ENCODE measurements at places on chromosomes 1 and 21.

DNA sequence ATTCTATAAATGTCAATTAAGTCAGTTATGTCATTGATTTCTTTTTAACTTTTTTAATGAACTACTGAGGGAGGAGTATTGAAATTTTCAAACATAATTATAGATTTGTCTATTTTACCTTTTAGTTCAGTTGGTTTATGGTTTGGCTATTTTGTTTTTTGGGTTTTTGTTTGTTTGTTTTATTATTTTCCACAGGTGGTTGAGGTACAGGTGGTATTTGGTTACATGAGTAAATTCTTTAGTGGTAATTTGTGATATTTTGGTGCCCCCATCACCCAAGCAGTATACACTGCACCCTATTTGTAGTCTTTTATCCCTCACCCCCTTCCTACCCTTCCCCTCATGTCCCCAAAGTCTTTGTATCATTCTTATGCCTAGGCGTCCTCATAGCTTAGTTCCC is 9.5 kb downstream of the TDRD5 start:
- no peak for DNase-seq

DNA sequence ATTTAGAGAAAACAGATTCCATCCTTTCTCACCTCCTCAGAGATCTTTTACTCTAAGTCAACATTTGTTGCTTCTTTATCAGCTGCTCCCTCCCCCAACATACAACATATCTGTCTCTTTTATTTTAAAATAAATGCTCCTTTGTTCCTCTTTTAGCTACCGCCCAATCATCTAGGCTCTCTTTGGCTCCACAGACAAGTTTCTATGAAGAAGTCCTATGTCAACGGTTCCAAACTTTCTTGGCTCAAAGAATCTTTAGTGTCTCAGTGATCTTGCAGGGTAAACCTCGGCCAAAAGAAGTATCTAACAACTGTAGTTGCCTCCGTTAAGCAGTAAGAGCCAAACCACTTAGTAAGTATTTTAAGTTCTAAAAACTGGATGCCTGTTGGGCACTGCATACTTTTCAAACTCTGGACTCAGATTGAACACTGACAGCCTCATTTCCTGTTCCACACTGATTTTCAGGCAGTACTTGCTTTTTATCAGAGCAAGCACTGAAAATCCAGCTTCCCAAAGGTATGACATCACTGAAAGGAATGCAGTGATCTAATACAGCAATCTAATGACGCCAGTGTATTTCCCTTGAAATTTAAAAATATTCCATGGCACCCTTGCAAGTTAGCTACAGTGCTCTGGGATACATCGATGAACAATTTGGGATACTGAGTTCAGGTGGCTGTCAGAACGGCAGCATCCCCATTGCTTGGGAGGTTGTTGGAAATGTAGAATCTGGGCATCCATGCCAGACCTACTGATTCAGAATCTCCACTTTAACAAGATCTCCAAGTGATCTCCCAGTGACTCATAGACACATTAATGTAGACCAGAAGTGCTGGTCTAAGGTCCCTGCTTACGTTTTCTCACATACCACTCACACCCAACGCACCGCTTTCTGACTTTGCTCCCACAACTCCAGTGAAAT is 26.8 kb downstream of the EGLN1 start:
- no peak for DNase-seq

- DNase-seq = no peak
Measured at GRCh38 chr1:115412733-115413132, 74.7 kb upstream of the NGF start.

- no peak for DNase-seq
Measured at GRCh38 chr1:225762002-225762441, 15.6 kb upstream of the SRP9 start.

DNA sequence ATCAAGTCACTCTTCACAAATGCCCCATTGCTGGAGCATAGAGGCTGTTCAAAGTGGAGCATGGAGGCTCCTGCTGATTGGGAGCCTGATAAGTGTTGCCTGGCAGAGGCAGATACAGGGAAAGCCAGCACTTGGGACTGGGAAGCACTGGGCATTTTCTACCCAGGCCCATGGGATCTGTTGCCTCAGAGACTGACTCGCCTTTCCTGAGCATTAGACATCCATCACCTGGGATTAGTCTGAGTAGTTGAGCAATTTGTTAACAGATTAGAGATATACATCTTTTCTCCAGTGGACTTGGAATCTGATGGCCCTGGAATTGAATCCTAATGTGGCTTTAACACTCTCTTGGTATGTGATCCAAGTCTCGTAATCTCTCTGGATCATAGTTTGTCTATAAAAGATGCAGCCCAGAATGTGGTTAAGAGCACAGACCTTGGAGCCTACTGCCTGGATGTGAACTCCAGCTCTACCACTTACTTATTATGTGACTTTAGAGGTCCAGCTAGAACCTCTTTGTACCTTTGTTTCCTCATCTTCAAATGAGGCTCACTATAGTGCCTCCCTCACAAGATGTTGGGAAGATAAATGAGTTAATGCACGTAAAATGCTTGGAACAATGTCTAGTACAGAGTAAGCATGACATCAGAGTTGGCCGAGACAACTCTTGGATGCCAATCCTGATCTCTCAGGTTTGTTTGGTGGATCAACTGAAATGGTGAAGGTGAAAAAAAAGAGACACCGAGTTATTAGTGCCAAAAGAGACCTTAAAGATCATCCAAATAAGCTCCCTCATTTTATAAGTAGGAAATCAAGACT is 38.3 kb upstream of the NRDC start:
- no peak for DNase-seq

DNA sequence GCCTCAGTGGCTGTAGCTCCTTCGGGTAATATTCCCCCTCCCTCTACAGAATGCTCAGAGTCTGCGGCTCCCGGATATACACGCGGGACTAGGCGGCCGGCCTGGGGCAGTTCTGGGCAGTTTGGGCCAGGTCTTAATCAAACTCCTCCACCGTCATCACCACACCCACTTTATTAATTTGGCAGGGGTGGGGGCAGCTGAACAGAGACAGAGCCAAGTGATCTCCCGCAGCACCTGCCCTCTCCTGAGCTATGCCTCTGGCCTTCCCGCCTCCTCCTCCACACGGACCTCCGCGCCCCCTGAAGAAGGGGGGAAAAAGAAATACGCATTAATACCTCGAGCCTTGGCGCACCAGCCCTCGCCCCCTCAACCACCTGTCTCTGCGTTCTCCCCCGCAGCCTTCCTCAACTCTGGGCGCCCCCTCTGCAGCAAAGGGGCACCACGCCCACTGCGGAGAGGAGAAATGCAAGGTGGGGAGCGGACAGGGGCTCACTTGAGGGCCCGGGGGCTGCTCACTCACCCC is 42.6 kb downstream of the CD34 start:
- DNase-seq = peak; percentile 27

GRCh38 chr1:70220517-70221237 is 503 bp upstream of the SRSF11 start:
- DNase-seq = no peak

- no peak for DNase-seq
Measured at GRCh38 chr1:91831132-91831930, 54.6 kb downstream of the TGFBR3 start.

DNA sequence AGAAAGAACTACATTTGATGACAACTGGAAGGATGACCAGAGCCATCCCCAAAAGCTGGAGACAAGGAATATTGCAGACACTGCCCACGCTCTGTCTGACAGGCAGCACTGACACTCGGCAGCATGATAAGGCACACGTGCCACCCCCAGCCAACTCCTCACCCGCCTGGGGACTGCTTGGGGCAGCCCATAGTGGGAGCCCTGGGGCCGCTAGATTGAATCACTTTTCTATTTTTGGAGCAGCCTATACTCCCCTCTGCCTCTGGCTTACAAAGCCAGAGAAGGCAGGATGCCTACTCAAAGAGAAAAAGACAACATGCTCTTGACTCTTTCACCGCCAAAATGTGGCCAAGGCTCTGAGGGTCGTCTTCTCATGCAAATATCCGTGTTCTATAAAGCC is 1.3 kb downstream of the SMG5 start:
- DNase-seq = peak; percentile 58

DNA sequence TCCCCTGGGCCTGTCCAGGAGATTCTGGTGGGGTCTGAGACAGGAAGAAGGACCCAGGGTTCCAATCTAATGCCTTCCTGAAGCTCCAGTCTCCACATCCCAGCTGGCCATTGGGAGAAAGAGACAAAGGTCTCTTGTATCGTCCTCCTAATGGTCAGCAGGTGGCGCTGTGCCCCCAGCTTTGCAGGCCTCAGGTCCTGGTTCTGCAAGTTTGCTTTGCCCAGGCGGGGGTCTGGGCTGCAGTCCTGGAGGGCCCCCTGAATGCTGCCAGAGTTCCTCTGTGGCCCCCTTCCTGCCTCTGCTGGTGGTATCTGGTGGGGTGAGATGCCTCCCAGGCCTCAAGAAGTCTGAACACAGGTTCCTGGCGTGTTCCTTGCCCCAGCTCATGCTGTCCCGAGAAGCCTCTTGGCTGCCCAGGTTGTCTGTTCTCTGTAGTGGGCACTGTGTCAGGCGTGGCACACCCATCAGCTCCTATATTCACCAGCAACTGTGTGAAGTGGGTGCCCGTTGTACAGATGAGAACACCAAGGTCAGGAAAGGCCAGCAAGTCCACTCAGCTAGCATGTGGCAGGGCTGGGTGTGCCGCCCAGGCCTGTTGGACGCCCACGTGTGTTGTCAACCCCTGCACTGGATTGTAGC is 33.8 kb upstream of the CSF3R start:
- DNase-seq = peak; percentile 84

- no peak for DNase-seq
Measured at GRCh38 chr1:117118137-117118536, 3.4 kb downstream of the TRIM45 start.

DNA sequence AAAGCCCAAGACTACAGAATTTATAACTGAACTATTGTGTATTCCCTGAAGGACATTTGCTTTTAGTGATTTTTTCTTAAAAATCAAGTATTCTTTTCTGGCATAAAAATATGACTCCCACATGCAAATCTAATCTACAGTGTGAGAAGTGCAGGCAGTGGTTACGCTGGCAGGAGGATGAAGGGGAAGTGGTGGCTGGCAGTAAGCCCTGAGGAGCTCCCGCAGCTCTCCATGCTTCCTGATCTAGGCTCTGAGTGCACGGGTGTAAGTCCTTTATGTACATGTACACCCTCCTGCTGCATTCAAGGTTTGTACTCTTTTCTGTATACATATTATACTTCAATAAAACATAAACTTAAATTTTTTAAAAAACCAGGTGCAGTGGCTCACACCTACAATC is 67.5 kb upstream of the PRDX6 start:
- no peak for DNase-seq
